A549 (cell line): ENCODE measurements at places on chromosomes 3 and 15. TPM values are rescaled to one million over a fixed set of nuclear protein-coding genes. Genes with fewer than 3 reads are reported as not detected.

MOBP gene
- polyA plus RNA-seq: 0.01 TPM in 1 of 3 replicates, not detected in the others

COL6A6 gene
- not detected in 3 replicates for polyA plus RNA-seq

SPATA12 gene
- 0.18 to 0.24 TPM (median 0.18 TPM) in 3 replicates for polyA plus RNA-seq

GHSR gene
- not detected in 3 replicates for polyA plus RNA-seq

CD276 gene
- polyA plus RNA-seq: 23.6 to 31.0 TPM (median 30.3 TPM) in 3 replicates

IL5RA gene
- polyA plus RNA-seq: not detected in 3 replicates

CA12 gene
- polyA plus RNA-seq: 122 to 129 TPM (median 126 TPM) in 3 replicates

GPR62 gene
- 0.05 TPM in 1 of 3 replicates, not detected in the others for polyA plus RNA-seq

TLE3 gene
- 5.3 to 5.7 TPM (median 5.5 TPM) in 3 replicates for polyA plus RNA-seq

ZNF197 gene
- polyA plus RNA-seq: 2.8 to 2.9 TPM (median 2.9 TPM) in 3 replicates

PDE8A gene
- polyA plus RNA-seq: 44.4 to 45.3 TPM (median 45.0 TPM) in 3 replicates

RTP3 gene
- polyA plus RNA-seq: not detected in 3 replicates

PLA2G4E gene
- polyA plus RNA-seq: not detected in 3 replicates

TMEM212 gene
- polyA plus RNA-seq: not detected in 3 replicates

COL6A5 gene
- polyA plus RNA-seq: not detected in 3 replicates

GPR171 gene
- not detected in 3 replicates for polyA plus RNA-seq

ST8SIA2 gene
- 0.41 to 1.0 TPM (median 0.62 TPM) in 3 replicates for polyA plus RNA-seq

MAGI1 gene
- 4.0 to 5.1 TPM (median 4.7 TPM) in 3 replicates for polyA plus RNA-seq

TMIE gene
- 0.09 TPM in 1 of 3 replicates, not detected in the others for polyA plus RNA-seq

GCSAM gene
- polyA plus RNA-seq: not detected in 3 replicates

SMCO1 gene
- not detected in 3 replicates for polyA plus RNA-seq

CIDEC gene
- 2.0 to 3.3 TPM (median 2.8 TPM) in 3 replicates for polyA plus RNA-seq

GP9 gene
- polyA plus RNA-seq: not detected in 3 replicates
